Stimulated activated CD8-positive, alpha-beta memory T cell treated with anti-CD3 and anti-CD28 coated beads, Interleukin-7, amount 100 ng/mL, for 4 hours (primary cell): ENCODE measurements at places on chromosomes 6 and 20.

- DNase-seq: peak; percentile 53
Observed at GRCh38 chr20:34824452-34824805, 1.0 kb downstream of the NCOA6 start.

DNA sequence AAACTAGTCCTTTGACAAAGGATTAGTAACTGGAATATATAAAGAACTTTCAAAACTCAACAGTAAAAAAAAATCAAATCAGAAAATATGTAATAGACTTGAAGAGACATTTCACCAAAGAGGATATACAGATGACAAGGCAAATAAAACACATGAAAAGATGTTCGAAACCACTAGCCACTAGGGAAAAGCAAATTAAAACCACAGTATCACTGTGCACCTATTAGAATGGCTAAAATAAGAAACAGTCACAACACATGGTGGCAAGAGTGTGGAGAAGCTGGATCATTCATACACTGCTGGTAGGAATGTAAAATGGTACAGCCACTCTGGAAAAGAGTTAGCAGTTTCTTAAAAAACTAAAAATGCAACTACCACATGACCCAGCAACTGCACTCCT lies 14.9 kb downstream of the ZBTB2 start:
- no peak for DNase-seq

GRCh38 chr6:41741625-41742490 lies 5.3 kb downstream of the PGC start:
- DNase-seq: no peak

- no peak for DNase-seq
Observed at GRCh38 chr20:40706977-40707582, 18.0 kb upstream of the MAFB start.

DNA sequence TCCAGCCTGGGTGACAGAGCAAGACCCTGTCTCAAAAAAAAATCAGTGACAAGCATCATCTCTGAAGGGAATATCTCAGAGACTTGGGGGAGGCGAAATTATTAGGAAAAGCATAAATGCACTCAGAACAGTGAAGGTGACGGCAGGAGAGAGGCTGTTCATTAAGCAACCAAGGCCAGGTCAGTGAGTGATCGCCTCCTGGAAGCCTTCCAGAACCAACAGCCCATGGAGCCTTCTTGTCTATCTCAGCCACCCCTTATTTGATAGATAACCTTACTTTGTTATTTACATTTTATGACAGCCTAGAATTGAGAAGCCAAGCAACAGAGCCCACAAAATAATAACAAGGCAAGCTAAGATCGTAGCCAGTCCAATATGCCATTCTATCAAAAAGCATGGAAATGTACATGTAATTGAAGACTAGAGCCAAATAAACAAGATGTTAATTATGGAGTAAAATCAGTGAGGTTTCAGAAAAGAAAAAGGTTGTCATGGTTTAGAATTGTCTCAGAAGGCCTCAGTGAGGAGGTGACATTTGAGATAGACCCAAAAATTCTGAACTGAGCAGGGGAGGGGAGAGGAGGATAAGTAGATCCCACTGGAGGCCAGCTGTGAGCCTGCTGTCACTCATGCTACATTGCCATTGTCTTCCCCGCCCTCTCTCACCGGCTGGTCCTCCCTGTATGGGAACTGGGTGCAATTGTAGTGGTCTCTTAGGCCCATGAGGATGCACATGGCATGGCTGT lies 17.8 kb downstream of the BNIP5 start:
- no peak for DNase-seq

DNA sequence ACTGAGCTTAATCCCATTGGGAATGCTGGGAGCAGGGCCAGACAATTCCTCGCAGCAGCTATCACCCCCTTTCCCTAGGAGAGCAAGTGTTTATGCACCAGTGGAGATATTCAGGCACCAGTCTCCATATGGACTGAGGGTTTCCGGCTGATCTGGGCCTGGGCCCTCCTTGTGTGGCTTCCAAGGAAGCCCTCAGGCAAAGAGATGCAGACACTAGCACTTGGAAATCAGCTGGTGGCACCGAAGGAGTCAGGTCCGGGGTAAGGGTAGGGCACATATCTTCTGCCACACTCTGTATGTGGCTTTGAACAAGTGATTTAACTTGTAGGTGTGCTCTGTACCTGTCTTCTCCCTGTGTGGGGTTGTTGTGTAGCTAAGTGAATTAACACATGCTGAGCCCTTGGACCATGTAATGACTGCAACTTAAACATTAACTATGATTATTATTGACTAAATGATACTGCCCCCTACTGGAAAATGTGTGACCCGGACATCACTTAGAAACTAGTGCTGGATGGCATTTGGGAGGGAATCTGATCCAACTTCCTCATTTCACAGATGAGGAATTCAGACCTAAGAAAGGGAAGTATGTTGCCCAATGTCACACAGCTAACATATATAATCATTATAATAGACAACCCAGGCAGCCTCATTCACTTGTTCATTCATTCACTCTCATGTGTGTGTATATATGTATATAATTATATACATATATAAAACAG lies 19.3 kb upstream of the WFDC2 start:
- DNase-seq: no peak

GRCh38 chr20:8393381-8393780 lies 261.3 kb downstream of the PLCB1 start:
- no peak for DNase-seq
